ENCODE measurements at places on chromosomes 16 and 17.
A peak's percentile ranks its signal among the peaks of the same experiment; 100 is the strongest.

DNA sequence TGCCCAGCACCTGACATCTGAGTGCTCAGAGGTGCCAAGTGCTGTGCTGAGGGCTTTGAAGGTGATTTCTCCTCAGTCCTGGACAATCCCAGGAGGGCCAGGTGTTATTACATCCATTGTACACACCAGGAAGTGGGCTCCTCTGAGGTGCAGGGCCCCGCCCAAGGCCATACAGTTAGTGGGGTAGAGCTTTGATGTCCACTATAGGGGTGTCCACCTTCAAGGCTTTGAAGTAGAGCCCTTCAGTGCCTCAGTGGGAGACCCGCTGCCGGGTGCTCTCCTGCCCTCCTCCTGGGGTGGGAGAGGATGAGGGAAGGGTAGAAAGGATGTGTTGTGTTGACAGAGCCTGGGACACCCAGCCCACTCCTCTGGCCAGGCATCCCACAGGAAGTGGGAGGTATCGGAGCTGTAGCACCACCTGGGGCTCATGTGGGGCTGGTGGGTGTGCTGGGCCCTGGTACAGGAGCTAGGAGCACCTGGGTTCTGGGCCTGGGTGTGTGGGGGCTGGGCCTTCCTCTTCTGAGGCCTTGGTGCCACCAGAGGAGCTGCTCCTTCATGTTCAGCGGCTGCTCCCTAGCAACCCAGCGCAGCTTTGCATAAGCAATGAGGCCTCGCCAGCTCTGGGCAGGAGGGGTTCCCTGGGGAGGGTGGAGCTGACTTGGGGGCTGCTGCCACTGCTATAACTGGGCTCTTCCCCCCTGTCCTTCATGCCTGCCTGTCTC lies 7.4 kb downstream of the LASP1 start:
- DNase-seq: no peak

GRCh38 chr16:83233153-83233552 lies 574.6 kb upstream of the HSBP1 start:
- DNase-seq: no peak

GRCh38 chr17:33200587-33200986 lies 92.5 kb downstream of the ASIC2 start:
- no peak for DNase-seq

DNA sequence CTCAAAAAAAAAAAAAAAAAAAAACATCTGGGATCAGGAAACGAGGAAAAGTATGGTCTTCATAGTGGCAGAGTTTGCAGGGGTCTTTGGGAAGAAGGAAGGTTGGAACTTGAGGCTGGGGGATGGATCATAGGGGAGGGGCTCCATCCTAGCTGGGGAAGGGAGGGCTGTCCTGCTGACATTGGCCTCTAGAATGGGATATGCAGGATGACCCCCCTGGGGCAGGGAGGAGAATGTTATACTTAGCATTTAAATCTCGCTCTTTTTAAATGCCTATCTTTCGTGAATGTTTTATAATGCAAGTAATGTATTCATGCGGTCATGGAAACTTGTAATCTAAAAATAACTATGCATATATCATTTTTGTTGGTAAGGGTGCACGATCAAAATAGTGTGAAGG lies 33.2 kb downstream of the TMEM235 start:
- no peak for DNase-seq

- DNase-seq: no peak
Measured at GRCh38 chr17:9475101-9475658, 100.4 kb downstream of the STX8 start.

DNA sequence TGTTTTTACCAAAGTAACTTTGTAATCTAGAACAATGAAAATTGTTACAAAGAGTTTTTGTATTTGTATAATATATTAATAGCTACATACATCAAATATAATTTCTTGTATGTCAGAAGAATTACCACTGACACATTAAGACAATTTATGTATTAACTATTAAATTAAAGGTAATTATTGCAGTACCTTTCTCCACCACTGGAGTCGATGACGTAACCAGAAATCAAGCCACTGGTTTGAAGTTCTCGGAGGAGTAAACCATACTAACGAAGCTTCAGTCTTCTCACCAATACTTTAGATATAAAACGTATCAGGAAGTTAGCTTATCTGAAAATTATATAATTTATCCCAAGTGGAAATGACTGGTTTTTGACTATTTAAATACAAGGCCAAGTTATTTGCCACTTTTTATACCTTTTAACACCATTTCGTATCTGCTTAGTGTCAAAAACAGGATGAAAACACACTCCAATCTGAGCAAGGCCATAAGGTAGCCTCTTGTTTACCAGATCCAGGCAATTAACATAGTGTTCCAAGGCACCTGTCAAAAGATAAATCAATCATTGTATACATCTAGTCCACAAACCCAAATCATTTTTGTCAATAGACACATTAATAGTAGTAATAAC lies 4.3 kb downstream of the POLG2 start:
- peak; percentile 37 for DNase-seq

DNA sequence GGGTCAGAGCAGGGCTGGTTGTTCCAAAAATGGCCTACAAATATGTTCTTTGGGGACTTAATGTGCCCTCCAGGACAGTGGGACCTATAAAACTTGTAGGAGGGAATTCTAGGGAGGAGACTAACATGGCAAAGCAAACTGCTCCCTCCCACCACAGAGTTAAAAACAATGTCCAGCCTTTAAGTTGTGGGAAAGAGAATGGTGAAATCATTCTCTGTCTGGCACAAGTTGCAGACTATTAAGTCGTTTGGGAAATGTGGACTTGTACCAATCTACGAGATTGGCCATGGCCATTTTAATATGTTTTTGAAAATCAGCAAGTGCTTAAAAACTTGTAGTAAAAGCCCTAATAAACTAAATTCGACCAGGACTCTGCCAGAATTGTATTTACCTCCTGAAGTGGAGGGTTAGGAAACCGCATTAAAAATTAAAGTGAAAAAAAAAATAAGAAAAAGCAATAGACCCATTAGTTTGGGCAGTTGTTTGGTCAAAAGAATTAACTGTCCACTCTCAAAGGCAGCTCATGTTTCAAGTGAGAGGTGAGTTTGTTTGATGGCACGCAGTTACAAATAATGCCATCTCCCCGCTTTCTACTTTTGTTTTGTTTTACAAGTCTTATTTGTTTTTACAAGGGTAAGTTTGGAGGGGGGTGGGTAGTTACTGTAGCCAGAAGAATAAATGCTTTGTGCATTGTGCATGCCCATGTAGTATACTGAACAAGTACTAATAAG lies 32.4 kb downstream of the ANKFN1 start:
- no peak for DNase-seq

- peak; percentile 33 for DNase-seq
Measured at GRCh38 chr17:32265192-32265923, at the start of gene RHBDL3. TSS of gene RHBDL3 (plus strand) at chr17:32265832. CDS start at chr17:32266190, 358 bp downstream.

- DNase-seq: no peak
Measured at GRCh38 chr17:1271030-1271423, 783 bp downstream of the BHLHA9 start.

DNA sequence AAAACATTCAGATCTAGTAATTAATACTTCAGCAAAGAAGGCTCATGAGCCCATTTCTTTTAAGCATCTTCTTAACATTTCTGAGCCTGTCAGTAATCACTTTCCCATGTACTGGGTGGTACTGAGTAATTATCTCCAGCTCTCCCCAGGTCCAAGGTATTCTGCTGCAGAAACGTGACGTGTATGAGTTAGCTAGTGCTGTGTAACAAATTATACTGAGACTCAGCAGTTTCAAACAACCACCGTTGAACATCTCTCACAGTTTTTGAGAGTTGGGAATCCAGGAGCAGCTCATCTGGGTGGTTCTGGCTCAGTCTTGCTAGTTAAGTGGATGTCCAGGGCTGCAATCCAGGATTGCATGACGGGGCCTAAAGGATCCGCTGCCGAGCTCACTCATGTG lies 25.2 kb downstream of the C16orf95 start:
- no peak for DNase-seq

- DNase-seq: no peak
Measured at GRCh38 chr17:77957235-77957856, 1.2 kb upstream of the TNRC6C start.

- no peak for DNase-seq
Measured at GRCh38 chr17:39054111-39054645, 87.0 kb upstream of the FBXO47 start.

DNA sequence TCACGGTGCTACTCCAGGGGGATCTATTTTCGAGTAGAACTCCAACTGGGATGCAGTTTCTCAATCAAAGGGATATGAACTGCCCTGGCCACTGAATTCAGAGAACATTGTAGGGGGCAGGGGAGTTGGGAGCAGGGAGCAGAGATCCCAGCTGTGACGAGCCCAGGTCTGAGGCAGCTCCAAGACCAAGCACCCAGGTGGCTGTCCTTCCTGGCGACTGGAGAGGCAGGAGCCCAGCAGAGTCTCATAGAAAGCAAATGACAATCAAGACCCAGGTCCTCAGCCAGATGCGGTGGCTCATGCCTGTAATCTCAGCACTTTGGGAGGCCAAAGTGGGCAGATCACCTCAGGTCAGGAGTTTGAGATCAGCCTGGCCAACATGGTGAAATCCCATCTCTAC lies 60.1 kb downstream of the TK2 start:
- DNase-seq: no peak

GRCh38 chr16:80594756-80595155 lies 54.0 kb downstream of the DYNLRB2 start:
- DNase-seq: no peak

DNA sequence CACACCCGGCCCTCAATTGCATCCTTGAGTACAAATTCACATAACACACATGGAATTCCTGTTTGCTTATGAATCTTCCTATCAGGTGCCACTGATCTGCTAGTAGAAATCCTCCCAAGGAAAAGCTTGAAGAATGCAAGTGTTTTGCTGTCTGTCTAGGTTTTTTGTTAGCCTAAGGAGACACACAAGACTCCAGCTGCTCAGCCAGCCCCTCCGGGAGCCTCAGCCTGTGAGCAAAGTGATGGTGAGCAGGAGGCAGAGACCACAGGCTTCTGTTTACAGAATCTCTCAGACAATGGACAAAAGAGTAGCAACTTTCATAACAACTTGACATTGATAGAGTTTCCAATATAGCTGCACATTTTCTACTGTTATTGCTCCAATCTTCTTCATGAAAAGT lies 18.4 kb upstream of the PRKCA start:
- no peak for DNase-seq

DNA sequence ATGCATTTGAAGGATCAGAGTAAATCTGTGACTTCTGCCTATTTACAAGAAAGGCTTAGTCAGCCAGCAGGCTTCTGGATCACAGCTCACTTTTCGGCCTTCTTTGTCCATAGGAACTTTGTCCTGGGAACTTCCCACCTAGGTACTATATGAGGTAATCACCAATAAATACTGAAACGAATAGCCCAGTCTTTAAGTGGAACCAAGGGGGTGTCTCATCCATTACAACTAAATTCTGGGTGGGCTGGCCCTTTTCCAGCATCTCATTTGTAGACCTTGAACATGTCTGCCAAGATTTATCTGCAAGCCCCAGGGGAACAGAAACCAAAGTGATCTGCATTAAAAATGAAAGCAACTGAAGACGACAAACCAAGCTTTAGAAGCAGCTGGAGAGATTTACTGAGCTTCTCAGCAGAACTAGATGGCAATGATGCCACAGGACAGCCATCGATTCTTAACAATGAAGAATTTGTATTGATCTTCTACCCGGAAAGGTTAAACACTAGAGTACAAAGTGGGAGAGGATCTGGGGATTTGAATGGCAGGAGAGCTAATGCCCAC lies 55.5 kb downstream of the SNX11 start:
- DNase-seq: no peak

DNA sequence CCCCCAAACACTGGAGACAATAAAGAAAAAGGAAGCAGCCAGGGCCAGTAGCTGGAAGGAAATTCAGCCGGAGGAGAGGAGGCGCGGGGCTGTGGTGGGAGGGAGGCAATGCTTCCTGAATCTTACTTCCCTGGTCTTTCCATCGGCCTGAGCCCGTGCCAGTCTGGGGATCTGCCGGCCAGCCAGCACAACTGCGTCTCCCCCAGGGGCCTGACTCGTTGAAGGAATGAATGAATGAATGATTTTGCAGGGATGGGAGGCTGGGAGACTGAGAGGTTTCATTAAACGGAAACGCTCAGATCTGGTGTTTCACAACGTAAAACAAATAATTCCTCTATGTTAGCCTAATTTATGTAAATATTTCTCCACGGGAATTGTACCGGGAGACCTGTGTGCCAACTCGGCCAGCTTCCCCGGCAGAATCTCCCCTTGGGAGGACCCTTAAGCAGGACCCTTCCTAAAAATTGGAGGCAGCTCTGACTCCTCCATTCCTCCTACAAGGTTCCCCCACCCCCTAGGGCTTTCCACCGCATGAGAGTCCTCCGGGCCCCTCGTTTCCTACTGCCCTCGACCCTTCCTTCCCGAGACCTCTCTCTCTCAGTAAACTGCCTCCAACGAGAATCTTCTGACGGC lies 1.3 kb upstream of the BAIAP2 start:
- DNase-seq: no peak

- DNase-seq: no peak
Measured at GRCh38 chr16:13503960-13504635, 415.9 kb upstream of the ERCC4 start.

DNA sequence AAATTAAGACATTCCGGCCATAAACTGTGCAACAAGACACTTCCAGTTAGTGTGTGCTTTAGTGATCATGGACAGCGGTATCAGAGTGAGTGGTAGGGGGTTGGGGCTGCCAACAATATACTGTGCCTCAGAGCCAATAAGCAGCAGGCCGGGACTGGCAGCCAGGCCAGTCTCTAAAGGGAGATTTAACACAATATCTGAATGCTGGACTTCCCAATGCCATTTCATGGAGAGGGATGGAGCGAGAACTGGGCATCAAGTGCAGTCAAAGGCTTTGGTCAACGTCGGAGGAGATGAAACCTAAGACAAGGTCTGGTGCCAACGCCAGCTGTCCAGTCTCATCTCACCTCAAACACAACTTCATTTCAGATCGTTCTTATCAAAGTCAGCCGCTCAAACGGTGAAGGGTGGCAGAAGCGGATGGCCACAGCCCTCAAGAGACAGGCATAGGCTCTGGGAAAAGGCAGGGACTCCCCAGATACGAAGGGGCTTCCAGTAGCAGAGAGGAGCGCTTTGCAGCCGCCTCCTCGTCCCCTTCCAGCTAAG lies 935 bp downstream of the USP32 start:
- no peak for DNase-seq

DNA sequence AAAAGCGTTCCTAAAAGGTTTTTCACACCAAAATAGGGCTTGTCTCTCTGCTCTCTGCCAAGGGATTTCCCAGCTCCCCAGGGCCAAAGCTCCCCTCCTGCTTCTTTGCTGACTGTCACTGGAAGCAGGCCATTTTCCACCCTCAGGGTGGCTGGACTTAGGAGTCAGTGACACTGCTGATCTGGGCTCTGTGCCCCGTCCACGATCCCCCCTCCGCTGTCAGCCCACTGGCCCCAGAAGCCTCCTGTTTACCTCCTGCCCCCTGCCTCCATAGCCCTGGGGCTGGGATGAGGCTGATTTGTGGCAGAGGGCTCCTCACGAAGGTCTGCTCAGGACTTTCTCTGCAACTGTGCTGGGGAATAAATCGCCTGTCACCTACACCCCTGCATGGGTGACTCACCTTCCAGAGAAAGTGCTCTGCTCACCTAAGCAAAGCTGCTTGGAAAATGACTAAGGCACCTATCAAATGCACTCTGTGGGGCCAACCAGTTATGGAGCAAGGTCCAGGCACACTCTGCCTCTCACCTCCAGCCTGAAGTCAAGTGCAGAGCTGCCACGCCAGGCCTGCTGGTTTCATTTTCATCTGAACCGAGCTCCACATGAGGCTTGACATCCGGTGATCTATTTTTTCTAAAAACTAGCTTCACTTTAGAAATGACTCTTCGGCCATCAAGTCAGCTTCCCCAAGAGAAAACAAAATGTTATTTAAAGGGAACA lies 4.9 kb downstream of the MAP3K14 start:
- DNase-seq: peak; percentile 40

GRCh38 chr16:20023190-20023589 lies 50.5 kb downstream of the GPR139 start:
- DNase-seq: no peak

GRCh38 chr17:21029036-21029435 lies 13.8 kb downstream of the USP22 start:
- no peak for DNase-seq

All from naive thymus-derived CD8-positive, alpha-beta T cell (primary cell).